Right ventricle myocardium inferior (tissue), 1 donor: ENCODE measurements at places on chromosomes 11 and 22. TPM values are rescaled to one million over a fixed set of nuclear protein-coding genes. Genes with fewer than 3 reads are reported as not detected.

- DNase-seq: no peak
Measured at GRCh38 chr22:43396934-43397457, 14.8 kb upstream of the MPPED1 start.

DNA sequence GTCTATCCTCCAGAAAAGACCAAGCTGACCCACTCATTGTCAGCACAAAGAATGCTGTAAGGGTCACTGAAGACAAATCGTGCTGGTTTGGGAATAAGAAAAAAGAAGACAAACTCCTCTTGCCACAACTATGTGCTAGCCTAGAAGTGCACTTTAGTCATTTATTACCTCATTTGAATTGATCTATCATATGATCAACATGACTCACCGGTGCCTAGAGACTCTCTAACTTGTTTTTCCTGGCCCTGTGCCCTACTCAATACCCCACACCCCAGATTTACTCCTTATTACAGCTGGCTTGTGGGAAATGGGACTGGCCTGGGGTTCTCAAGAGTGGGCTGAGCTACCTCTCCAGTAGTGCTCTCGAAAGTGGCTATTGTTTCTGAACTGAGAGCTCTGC, 35.9 kb upstream of the HORMAD2 start:
- DNase-seq: no peak

DNA sequence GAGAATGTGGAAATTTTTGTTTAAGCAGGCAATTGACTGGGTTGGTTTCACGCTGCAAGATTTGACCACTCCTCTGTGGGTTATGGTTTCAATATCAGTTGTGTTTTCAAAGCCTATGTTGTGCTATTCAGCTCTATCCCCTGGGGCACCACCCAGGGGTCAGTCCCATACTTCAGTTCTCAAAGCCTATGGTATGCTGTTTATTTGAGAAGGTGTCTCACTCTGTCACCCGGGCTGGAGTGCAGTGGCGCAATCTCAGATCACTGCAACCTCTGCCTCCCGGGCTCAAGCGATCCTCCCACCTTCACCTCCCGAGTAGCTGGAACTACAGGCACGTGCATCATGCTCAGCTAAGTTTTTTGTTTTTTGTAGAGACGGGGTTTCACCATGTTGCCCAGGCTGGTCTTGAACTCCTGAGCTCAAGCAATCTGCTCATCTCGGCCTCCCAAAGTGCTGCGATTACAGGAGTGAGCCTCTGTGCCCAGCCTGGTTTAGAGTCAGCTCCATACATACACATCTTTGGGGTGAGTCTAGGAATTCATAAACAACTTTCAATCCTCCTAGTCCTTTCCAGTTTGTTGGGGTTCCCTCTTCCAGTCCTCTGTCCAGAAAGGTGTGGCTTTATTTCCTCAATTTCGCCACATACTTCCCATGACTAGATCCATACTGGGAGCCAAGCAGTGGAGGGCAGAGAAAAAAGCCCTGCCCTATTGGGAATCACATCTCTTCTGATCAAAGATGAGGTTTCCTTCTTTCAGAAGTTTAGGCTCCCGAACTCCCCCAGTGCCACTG, 35.0 kb upstream of the MAPK1 start:
- no peak for DNase-seq

DNA sequence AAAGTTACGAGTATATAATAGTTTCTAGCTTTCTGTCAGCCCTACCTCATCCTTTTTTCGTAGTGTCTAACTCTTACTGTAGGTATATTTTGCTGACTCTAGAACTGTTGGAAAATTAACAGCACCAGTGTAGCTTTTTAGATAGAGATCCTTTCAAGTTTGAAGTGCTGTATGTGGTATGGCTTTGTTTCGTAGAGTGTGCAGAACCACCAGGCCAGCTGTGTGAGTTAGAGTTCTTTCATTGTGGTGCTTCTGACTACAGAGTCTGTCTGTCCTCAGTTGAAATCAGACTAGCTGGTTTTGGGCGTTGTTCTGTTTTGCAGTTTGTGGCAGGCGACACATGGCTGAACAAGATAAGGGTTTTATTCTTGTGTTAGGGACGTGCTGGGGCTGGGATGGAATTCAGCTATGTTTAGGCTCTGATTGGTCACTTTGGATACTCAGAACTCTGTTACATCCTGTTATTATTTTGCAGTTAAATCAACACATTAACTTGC, 3.2 kb downstream of the ARHGEF12 start:
- DNase-seq: no peak

DNA sequence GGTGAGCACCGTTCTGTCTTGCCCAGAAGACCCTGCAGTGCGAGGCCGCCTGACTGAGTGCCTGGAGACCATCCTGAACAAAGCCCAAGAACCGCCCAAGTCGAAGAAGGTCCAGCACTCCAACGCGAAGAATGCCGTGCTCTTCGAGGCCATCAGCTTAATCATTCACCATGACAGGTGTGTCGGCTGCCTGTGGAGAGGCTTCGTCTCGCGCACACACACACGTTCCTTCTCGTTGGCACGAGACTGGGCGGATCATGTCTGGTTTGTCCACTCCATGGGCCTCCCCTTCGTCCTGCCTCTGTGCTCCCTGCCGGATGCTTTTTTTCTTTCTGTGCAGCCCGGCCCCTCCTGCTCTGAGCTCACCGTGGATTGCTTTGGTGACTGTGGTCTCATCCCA, 51.1 kb downstream of the MUC6 start:
- peak; percentile 27 for DNase-seq

DNA sequence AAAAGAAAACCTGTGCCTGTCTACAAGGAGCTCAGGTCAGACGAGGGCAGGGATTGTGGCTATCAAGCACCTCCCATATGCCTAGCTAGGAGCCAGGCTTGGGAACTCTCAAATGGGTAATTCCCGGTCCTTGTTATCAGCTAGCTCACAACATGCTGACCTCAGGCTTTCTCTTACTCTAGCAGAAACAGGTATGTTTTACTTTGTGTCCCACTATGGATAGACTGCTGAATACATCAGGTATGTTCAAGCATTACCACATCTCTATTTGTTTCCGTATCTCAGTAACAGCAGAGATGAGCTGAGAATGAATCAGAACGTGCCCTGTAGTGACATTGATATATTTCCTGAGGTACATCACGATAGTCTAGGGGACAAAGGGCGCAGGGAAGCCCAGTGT, 29.4 kb downstream of the SHISA8 start:
- no peak for DNase-seq

- no peak for DNase-seq
Measured at GRCh38 chr22:20530368-20531153, 23.2 kb downstream of the MED15 start.

- DNase-seq: no peak
Measured at GRCh38 chr22:19805821-19806212, 45.2 kb downstream of the TBX1 start.

GRCh38 chr11:119377961-119378667, 3.4 kb downstream of the USP2 start:
- DNase-seq: no peak

DNA sequence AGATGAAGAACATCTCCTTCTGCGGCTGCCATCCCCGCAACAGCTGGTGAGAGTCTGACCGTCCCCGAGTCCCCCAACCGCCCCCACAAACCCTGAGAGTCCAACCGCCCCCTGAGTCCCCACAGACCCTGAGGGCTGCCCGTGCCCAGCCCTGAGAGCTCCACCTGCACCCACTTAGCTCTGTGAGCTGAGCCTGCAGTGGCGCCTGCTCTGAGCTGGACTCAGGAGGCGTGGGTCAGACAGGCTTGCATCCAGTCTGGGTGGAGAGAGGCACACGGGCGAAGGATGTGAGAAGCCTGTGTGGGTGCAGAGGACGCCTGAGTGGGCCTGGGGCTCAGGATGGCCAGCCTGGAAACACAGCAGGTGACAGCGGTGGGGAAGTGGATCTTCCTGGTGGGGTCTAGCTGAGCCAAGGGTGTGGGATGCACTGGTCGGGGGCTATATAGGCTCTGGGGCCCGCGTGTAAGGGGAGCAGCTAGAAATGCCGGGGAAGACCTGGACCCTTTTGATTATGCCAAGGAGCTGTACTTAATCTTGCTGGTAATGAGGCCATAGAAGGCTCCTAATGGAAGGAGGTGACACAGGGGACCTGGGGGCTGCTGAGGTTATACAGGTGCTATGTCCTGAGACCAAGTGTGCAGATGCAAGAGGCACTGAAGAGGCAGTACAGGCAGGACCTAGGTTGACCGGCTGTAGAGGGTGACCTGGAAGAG, 6.5 kb downstream of the MAPK8IP2 start:
- no peak for DNase-seq

GRCh38 chr22:33112580-33112979, 54.4 kb upstream of the SYN3 start:
- DNase-seq: no peak

GRCh38 chr11:27497284-27497866, 9.2 kb downstream of the LIN7C start:
- no peak for DNase-seq

GRCh38 chr11:133898031-133898769, 52.9 kb upstream of the SPATA19 start:
- no peak for DNase-seq

GRCh38 chr11:35286126-35286525, 133.2 kb downstream of the SLC1A2 start:
- no peak for DNase-seq

- DNase-seq: no peak
Measured at GRCh38 chr11:61356706-61357105, 5.0 kb downstream of the CYB561A3 start.

Gene SEPTIN5
- total RNA-seq: 120 TPM

Gene LIN7C
- total RNA-seq: 17.0 TPM

Gene LRRN4CL
- 4.5 TPM for total RNA-seq

Gene GNAZ
- 3.1 TPM for total RNA-seq

Gene KRTAP5-9
- not detected for total RNA-seq

Gene APOL4
- total RNA-seq: 6.9 TPM

Gene PLAAT2
- total RNA-seq: 0.92 TPM

Gene POTEH
- not detected for total RNA-seq

Gene ACTN3
- not detected for total RNA-seq

Gene ADM2
- total RNA-seq: not detected

Gene SYNGR1
- 40.5 TPM for total RNA-seq
